ENCODE measurements at places on chromosomes 1 and 21. TPM values are rescaled to one million over a fixed set of nuclear protein-coding genes. Genes with fewer than 3 reads are reported as not detected.

- no peak for ATAC-seq
These were observed 7.5 kb downstream of the OTUD3 start for GRCh38 chr1:19889656-19890055.

DNA sequence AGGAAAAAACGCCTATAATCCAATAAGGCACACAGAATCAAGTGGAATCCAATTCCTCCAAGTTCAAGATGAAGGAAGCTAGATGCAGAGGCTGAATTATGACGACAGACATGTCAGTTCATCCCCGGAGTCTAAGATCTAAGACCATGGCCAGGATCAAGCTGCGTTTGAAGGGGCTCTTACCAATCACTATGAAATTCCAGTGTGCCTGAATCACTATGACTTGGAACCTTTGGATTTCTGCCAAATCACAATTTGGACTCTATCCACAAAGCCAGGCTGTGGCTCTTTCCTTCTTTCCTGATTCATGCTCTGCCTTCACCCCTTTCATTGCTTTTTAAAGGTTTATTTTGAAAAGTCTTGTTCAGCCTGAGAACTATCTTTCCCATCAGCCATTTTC is 17.1 kb downstream of the OLIG2 start:
- ATAC-seq = no peak

DNA sequence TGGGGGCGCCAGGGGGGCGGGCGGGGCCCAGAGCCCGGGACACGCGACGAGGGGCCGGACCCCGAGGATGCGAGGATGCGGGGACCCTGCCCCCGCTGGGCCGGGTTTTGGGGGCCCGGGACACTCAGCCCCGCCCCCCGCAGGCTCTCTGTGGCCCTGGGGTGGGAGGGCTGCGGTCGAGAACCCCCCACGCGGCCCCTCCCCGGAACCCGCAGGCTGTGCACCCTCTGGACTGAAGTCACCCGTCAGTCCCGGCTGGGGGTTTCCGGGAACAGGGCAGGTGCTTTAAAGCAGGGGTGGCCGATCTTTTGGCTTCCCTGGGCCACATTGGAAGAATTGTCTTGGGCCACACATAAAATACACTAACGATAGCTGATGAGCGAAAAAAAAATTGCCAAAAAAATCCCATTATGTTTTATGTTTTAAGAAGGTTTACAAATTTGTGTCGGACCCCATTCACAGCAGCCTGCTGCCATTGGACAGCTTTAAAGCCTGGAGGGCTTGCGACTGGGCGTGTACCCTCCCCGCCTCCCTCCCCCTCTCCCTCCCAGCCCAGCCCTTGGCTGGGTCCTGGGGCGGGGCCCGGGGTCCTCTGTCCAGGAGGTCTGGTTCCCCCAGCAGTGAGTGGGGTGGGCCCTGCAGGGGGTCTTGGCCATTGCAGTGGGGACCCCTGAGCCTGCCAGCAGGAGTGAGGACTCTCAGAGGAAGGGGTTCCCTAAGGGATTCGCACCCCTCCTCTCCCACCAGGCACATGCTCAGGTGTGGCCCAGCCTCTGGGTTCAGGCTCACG is 21.6 kb upstream of the C1orf159 start:
- ATAC-seq = peak; percentile 40

- ATAC-seq = no peak
These were observed at the start of gene CD52 for GRCh38 chr1:26317612-26318337. Gene CD52, plus strand, starts transcription at chr1:26317958. Its CDS starts 60 bp downstream, at chr1:26318018.

- ATAC-seq = no peak
These were observed at the start of gene PLA2G2F for GRCh38 chr1:20138961-20139550. Gene PLA2G2F, plus strand, starts transcription at chr1:20139323. Its CDS starts 105 bp downstream, at chr1:20139428.

- ATAC-seq = no peak
These were observed 17.6 kb upstream of the TNFRSF1B start for GRCh38 chr1:12148958-12149790.

DNA sequence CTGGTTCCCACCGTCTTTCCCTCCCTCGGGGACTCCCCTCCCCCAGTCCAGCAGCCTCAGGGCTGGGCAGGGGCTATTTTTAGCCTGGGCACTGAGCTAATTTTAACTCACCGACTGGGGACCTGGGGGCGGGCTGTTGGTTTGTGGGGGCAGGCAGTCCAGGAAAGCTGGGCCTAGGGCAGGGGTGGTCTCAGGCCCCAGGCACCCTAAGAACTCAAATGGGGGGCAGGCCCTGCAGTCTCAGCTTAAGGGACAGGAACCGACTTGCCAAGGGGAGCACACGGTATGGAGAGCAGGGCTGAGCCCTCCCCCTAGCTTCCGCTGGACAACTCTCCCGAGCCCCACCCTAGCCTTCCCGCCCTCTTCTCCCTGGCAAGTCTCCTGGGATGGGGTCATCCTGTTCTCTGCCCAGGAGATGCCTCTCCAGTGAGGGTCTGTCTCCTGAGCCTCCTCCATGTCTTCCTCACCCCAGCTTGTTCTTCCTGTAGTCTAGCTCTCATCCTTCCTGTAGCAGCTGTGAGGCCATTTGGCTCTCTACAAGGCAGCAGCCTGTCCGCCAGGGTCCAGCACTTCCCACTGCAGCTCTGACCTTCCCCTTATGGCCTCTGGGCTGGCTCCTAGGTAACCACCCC is 10.1 kb downstream of the MEF2D start:
- ATAC-seq = peak; percentile 59

DNA sequence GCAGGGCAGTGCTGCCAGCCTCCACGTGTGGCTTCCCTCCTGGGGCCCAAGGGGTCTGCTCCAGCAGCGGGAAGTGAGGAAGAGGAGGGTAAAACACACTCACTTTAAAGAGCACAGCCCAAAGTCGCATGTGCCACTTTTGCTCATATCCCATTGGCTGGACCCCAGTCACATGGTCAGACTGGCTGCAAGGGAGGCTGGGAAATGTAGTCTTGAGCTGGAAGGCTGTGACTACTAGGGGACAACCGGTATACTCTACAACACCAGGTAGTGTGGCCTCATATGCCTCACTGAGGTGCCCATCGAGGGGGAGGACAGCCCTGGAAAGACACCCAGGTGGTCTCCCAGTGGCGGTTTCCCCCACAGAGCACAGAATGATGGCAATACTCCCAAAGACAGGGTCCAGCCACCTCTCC is 45.2 kb downstream of the CAMK2N1 start:
- ATAC-seq = peak; percentile 78

DNA sequence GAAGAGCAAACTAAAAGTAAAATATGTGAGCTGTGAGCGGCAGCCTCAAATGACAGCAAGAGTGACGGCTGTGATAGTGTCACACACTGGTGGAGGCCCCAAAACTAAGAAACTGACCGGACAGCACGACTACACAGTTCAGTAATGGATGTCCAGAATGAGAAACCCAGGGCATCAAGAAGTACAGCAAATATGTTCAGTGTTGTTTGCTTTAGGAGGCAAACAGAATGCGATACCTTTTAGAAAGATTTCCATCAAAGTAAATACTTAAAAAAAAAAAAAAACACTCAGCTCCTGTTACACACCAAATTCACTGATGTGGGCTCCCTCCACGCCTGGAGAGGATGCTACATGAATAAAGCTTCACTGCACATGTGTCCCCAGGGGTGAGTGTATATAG is 1.1 kb upstream of the PKP1 start:
- ATAC-seq = no peak

- ATAC-seq = no peak
These were observed 607.8 kb downstream of the NCAM2 start for GRCh38 chr21:21606041-21606440.

DNA sequence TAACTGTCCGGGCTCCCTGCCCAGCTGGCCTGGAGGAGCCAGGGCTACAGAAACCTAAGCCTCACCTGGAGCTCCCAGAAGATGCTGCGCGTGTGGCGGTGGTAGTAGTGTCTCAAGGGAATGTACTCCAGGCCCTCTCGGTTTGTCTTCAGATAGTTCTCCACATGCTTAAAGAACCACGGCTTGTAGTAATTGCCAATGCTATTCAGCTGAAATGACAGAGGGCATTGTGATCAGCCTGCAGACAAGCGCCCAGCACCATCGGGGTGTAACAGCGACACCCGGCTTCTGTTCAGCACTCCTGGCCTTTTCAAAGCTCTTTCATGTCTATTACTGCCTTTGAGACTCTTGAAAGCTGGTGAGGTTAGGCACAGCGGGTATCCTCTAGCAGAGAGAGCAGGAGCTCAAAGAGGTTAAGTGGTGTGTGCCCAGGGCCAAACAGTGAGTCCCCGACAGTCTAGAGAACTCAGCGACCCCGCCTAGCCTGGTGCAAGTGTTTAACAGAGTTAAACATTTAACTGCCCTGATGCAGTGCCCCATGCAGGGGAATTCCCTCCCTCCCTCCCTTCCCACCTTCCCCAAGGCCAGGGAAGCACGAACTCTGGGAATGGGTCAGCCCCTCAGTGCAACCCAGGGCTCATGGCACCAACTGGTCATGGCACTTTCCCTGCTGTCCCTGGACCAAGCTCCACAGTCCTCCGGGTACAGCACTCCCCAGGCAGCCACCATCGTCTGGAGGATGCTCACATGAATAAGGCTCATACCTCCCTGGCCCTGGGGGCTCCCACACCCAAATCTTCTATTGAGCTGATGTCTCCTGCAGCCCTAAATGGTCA is 21.5 kb downstream of the DHCR24 start:
- no peak for ATAC-seq

GRCh38 chr1:113210248-113210647 is 137.2 kb downstream of the LRIG2 start:
- no peak for ATAC-seq

- ATAC-seq = no peak
These were observed 192.8 kb downstream of the LTN1 start for GRCh38 chr21:28799926-28800325.

- ATAC-seq = no peak
These were observed 9.6 kb downstream of the DAP3 start for GRCh38 chr1:155698382-155699038.

DNA sequence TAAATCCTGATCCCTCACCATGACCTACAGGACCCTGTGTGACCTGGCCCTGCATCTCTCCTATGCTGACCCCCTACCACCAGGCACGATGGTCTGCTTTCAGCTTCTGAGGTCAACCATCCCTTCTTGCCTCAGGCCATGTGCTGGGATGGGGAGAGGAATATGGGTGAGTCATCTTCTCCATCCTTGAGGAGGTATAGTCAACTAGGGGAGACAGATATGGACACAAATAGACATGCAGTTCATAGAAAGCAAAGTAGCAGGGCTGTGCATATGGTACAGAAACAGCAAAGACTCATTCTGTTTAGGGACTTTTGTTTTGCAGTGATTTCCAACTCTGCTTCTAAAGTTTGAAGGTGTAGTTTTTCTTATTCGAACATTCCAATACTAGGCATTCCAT is 250.8 kb upstream of the FGGY start:
- ATAC-seq = no peak

Gene MIXL1
- total RNA-seq = not detected

Gene XCL2
- total RNA-seq = not detected

Gene ESRRG
- 0.31 TPM for total RNA-seq

Gene SH2D5
- total RNA-seq = 3.0 TPM

Gene F3
- 2.6 TPM for total RNA-seq

Gene SLC16A4
- 4.6 TPM for total RNA-seq

All from motor neuron (in vitro differentiated cells).